ENCODE measurements at places on chromosomes 7 and 10.

DNA sequence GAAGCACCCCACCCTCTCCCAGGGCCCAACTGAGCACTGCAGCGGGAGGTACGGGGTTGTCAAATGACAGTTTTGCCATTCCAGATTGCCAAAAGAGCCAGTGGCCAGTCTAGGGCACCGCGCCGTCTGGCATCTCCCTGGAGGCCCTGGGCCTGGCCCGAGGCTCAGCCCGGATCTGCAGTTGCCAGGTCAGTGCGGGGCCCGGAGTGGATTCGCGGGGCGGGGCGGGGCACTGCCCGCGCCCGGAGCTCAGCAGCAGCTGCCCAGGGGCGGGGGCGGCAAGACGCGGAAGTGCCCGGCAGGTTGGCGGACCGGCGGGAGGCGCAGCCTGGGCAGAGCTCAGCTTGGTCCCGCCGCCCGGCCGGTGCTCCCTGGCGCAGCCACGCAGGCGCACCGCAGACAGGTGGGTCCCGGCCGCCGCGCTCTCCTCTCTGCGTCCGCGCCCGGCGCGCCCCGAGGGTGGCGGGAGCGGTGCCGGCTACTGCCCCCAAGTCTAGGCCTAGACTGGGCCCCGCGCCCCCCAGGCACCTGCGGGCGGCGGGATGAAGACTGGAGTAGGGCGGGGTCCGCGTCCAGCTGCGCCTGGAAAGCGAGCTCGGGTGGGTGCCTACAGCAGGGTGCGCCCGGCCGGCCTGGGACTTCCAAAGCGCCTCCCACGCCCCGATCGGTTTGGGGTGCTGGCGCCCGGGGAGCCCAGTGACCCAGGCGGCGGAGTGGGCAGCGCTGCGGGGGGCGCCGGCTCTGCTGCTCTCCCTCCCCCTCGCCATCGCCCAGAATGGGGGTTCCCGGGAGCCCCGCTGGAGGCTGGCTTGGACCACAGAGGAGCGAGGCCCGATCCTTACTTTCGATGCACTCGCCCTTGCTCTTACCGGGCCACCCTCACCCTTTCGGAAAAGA is at the start of gene IRF5:
TSS of gene IRF5 (plus strand) at position 281 of the 897 bp plus-strand sequence. CDS start 4,155 bp downstream, outside the sequence.
- DNase-seq, result no peak

DNA sequence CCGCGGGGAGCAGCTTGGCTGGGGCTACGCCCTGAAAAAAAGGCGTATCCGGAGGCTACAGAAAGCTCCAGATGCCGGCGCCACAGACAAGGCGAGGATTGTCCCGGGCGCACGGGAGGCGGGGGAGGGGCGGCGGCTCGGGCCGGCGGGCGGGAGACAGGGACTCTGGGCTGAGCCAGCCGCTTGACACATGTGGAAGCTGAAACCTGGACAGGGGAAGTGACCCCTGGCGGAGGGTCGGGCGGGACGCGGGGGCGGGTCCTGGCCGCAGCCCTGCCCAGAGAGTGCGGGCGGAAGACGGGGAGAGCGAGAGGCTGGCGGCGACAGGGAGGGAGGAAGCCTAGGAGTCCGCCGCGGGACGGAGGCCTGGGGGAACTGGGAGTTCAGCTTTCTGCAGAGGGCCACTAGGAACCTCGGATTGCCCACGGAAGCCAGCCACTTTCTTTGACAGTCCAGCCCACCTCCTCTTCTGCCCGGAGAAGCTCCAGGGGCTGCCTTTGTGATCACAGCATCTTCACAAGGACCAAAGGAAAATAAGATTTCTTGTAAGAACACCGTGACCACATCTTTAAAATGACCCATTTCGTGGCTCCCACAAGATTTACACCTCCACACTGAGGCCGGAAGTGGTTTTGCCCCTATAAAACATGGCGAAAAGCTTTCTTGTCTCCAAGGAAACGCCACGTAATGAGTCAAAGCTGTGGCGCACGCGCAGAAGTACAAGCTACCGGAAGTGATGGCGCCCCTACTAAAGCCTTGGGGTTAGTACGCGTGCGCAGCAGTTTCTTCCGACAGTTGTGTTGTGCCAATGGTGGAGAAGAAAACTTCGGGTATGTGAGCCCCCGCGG is at the start of the genes PLOD3 and ZNHIT1:
TSS of gene PLOD3 (minus strand) at position 194 of the 848 bp plus-strand sequence. CDS start 307 bp downstream, outside the sequence.
TSS of gene ZNHIT1 (plus strand) at position 778 of the 848 bp plus-strand sequence. CDS start at position 809, 31 bp downstream.
- DNase-seq, result peak; percentile 95

DNA sequence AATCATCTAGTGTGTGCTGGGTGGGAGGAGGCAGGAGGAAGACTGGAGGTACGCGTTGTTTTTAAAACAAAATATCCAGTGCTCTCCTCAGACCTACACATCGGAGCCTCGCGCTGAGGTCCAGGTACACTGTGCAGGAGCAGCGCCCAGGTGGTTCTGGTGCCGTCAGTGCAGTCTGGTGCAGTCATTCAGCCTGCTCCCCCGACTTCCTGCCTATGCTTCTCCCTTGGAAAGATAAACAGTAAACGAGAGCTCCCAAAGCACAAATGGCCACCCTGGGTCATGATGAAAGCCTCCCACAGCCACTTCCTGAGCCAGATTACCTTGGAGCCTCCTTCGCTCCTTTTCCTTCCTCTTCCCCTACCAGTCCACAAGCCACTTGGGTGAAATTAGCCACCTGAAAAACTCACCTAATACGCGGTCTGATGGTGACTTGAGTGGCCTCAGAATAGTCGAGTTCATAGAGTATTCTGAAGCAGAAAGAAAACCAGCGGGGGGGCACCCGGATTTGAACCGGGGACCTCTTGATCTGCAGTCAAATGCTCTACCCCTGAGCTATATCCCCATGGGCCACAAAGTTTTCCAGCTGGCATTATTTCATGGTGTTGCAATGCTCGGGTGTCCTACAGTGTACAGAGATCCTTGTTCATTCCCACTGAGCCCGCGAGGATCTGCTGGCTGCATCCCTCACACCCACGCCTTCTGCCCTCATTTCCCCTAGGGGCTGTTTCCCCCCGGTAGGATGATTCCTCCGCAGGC is 82.5 kb downstream of the ZNF467 start:
- peak; percentile 64 for DNase-seq

DNA sequence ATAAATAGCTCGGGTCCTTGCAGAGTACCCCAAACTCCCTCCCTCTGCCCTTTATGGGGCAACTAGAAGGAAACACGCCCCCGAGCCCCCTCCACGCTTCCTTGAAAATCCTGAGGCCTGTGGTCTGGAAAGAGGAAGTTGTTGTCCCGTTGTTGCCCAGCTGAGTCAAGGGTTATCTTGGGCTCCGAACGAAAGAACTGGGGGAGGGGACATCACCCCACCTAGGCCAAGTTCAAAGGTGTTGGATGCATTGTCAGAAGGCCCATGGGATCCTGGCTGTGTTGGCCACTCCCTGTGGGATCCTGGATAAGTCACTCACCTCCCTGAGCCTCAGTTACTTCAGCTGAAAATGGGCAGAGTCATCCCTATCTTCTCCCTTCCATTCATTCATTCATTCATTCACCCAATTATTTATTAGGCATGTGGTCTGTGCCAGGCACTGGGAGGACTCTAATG is at the start of gene CCL24:
TSS of gene CCL24 (minus strand) at position 26 of the 456 bp plus-strand sequence. CDS start 91 bp downstream, outside the sequence.
- no peak for DNase-seq
